ENCODE measurements at places on chromosomes 2 and 18.

DNA sequence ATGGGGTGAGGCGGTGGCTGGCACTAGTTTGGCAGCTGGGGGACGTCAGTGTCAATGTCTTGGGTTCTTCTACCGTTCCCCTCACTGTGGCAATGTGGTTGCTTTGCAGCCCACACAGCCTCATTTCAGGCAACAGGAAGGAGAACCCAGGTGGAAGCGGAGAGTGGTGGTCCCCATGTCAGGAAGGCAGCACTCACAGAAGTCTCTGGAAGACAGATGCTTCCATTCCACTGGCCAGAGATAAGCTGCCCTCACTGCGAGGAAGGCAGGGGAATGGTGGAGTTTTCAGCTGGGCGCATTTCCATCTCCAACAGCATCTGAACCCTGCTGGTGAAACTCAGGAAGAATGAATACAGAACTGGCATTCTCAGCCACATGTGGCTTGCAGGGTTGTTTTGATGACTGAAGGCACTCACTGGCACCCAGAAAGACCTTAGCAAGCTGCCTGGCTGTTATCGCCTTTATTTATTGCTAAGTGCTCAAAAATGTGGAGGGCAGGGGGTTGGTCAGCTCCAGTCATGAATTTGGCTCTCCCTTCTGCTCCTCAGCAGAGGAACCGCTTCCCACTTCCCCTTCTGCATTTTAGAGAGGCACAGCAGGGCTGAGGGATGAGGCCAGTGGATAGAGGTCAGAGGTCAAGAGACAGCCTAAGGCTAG is 19.4 kb downstream of the KCNIP3 start:
- no peak for DNase-seq

- DNase-seq: no peak
Measured at GRCh38 chr2:59463426-59463825, 1090.0 kb downstream of the BCL11A start.

- DNase-seq: no peak
Measured at GRCh38 chr18:48992791-48993555, 42.2 kb upstream of the SMAD7 start.

- DNase-seq: no peak
Measured at GRCh38 chr2:96402591-96402990, 67.0 kb downstream of the NCAPH start.

DNA sequence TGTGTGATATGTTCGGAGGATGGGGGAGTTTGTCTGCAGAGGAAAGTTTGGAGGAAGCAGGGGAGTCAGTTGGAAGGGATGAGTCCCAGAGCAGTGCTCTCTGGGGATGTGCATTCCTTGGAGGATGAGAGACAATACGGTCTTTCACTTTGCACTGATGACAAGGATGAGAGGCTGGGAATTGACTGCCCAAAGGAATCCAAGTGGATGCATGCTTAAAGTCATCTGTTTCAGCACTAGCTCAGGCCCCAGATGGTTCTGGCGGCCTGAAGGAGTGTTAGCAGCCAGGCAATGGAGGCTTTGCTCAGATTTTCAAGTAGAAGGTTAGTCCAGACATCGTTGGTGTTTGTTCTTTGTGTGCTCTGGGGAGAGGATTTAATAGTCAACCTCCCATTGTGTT is 100.2 kb downstream of the CRIM1 start:
- DNase-seq: no peak

GRCh38 chr2:109433486-109433885 is 180.3 kb downstream of the SEPTIN10 start:
- DNase-seq: no peak

DNA sequence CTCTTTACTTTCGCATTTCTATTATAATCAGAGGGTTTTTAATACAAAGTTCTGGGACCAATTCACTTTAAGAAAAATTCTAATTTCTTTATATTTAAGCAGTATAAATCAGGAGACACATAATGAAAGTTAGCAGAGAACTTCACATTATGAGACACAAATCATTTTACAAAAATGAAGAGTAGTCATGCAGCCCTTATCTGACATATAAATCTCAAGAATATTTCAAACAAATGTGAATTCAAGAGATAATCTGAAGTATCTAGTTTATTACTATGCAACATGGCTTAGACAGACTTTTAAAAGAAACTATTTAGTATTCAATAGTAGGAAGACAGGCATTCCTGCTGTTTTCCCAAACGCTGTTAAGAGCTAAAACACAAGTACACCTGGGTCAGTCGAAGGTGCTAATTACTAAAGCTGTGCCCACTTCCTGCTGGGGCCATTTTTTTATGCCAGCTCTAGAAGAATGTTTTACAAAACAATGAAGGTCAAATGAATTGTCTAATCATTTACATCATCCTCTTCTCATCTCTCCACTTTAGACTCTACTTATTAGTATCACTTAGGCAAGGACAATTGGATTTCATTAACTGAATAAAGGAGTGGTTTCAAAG is 40.2 kb downstream of the CWC22 start:
- DNase-seq: no peak

GRCh38 chr2:58063641-58064040 is 17.0 kb downstream of the VRK2 start:
- no peak for DNase-seq

GRCh38 chr2:210593166-210593565 is 36.8 kb downstream of the CPS1 start:
- DNase-seq: no peak

GRCh38 chr2:25256488-25256875 is 85.2 kb downstream of the DNMT3A start:
- no peak for DNase-seq

- DNase-seq: no peak
Measured at GRCh38 chr18:74333091-74333490, 17.5 kb downstream of the C18orf63 start.

- DNase-seq: no peak
Measured at GRCh38 chr2:64599469-64599868, 54.2 kb downstream of the SERTAD2 start.

GRCh38 chr2:120867290-120868241 is 131.9 kb downstream of the GLI2 start:
- no peak for DNase-seq

GRCh38 chr2:96025194-96025492 is 9.6 kb downstream of the GPAT2 start:
- no peak for DNase-seq

DNA sequence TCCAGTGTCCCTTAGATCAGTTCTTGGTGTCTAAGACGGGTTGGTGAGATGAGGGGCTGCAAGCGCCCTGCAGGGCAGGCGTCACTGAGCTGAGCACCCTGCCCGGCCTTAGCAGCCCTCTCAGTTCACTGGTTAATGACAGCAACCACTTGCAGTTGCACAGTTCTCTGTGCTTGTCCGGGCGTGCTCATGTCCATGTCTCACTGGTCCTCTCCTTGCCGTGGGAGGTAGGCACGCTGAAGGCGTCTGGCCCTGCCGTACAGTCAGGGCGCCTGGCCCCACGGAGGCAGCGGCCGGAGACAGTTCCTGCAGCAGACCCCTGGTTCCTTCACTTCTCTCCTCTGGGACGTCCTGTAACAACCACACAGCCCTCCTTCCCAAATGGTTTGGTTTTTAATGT is 75.3 kb downstream of the ARHGEF4 start:
- no peak for DNase-seq

DNA sequence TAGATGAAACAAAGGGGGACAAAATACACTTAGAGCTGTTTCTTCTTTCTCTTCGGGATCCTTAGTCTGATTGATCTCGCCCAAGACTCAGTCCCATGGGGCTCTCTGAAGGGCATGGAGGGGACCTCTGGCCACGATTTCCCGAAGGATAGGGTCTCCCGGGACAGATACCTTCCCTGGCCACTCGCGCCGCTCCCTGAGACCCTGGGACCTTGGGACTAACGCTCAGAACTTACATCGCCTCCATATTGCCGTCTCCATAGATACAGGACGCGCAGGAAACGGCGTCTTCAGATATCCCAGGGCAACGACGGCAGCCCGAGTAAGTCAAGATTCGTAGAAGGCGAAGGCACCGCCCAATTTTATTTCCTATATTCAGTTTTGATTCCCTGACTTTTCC is at the start of gene CFAP65:
TSS of gene CFAP65 (minus strand) at position 265 of the 400 bp plus-strand sequence. CDS start 2,468 bp downstream, outside the sequence.
- DNase-seq: no peak

- no peak for DNase-seq
Measured at GRCh38 chr18:79048245-79048632, 21.0 kb upstream of the ATP9B start.

- no peak for DNase-seq
Measured at GRCh38 chr2:46716927-46717326, 198.7 kb downstream of the MCFD2 start.

- DNase-seq: no peak
Measured at GRCh38 chr2:214676421-214677089, 132.9 kb downstream of the BARD1 start.

GRCh38 chr2:176753752-176754474 is 458.7 kb upstream of the HNRNPA3 start:
- no peak for DNase-seq

- DNase-seq: no peak
Measured at GRCh38 chr2:71129114-71129901, 721 bp downstream of the MCEE start.

GRCh38 chr2:97011977-97012569 is 25.7 kb upstream of the FAM178B start:
- no peak for DNase-seq

DNA sequence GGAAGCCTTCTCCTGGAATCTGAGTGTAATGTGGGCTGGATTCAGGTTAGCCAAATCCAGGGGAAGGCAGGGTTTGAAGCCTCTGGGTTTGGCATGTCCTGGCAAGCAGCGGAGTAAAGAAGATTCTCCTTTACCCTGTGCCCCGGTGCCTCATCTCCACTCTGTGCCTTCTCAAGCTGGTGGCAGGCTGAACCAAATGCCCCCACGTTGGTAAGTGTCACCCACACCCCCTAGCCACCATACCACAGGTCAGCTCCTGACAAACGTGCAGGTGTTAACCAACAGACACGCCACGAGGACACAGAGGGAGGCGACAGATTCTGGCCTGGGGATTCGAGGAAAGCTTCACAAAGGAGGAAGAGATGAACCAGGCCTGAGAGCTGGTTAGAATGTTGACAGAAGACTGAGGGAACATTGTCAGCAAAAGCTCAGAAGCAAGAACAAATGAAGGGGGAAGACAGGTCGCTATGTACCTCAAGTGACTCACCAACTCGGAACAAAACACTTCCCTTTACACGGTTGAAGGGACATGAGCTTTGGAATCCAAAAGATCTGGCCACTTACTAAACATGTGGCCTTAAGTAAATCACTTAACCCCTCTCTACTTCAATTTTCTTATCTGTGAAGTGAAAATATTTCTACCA is 85.2 kb upstream of the LCLAT1 start:
- DNase-seq: no peak

DNA sequence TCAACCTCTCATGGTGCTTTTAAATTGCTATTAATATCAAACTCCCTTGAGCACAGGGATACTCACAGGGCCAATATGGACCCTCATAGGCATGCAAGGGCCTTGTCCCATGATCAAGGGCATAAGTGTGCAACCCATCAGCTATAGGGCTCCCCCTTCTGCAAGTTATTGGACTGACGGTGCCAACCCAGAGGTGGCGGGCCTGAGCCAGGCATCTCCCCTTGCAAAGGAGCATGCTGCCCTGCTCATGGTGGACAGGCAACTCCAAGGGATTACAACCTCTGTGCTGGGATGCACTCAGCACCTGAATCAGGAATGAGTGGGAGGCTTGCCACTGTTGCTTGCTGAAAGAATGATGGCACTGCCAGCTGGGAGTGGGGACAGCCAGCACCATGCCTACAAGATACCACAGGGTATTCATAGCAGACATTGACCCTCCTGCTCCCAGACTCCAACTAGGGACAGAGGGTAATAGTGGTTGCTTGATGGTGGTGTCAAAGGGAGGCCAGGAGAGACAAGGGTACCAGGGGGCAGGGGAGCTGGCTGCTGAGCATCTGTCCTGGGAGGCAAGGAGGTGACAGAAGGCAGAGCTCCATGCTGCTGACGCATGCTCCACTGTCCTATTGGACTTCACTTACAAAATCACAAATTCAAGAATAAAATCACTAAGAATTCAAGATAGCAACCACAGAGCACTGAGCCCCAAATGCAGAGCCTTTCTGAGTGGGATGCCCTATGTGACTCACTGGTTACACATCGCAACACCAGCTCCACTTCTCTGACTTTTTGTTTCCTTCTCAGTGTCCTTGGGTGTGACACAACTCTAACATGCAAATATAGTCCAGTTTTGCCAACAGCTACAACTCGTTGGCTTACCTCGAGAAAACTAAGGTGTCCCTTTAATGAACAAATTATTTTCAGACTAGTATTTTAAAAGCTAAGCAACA is 157.1 kb upstream of the CCDC150 start:
- DNase-seq: no peak
